ENCODE measurements at places on chromosomes 7 and 10.

DNA sequence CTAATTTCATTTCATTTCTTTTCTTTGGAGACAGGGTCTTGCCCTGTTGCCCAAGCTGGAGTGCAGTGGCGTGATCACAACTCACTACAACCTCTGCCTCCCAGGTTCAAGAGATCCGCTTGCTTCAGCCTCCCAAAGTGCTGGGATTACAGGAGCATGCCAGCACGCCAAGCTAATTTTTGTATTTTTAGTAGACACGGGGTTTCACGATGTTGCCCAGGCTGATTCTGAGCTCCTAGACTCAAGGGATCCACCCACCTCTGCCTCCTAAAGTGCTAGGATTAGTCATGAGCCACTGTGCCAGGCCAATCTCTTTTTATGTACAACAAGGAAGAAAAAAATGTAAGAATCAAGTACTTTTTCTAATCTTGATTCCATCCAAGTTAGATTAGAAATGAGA is 10.7 kb upstream of the KMT2E start:
- DNase-seq, result no peak

GRCh38 chr7:153682628-153683027 is 369.6 kb upstream of the DPP6 start:
- no peak for DNase-seq

DNA sequence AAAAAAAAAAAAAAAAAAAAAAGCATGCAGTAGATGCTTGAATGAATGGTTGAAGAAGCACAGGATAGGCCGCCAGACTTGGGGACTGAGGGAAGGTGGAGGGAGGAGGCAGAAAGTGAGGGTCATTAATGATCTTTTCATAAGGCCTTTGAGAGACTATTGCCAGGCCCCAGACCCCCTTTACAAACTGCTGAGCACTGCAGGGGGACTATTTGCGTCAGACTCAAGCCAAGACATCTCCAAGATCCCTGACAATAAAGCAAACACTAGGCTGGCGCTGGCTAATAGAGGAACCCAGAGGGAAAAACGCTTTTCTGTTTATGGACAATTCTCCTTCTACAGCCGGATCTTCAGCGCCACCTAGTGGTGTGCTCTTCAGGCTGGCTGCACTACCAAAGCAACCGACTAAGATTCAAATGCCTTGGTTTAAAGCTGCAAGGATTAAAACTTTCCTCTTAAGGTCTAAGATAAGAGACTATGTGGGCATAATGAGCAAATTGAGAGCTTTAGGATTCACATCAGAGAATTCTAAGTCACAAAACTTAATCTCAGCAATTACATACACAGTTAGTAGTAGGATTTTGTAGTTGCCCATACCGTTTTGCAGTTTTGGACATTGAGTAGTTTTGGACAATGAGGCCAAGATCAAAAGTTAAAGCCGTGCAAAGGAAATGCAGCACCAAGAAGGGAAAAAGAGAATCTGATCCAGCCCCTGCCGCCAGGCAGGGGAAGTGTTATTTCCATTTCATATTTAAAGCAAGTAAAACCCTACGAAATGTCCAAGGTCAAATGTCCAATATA is 17.9 kb upstream of the AGK start:
- DNase-seq, result peak; percentile 47

DNA sequence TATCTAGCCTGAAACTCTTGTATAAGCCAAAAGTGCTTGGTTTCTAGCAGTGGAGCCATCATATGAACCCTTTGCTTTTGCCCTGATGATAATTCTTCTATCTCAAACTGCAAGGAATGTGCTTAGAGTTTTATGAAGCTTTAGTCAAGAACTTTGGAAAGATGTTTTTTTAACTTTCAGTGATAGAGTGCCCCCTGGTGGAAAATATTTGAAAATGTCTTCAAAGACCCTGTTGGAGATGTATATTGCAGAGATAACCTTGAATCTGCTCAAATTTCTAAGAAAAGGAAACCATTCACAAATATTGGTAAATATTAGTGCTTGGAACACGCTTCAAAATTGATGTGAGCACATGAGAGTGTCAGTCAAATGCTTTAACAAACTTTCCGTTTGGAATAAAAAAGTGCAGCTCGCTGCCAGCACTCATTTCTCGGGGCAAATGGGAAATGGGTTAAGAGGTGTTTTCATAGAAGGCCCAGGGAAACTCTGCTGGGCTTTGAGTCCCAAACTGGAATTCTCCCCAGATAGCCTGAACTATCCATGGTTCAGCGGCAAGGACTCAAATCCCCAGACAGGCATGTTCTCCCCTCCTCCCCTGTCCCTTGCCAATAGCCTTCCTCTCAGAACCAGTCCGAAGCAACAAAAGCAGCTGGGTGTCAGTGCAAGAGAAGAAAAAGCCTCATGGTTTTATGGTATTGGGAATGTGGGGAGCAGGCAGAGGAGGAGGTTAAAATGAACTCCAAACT is 129.3 kb downstream of the MYOF start:
- DNase-seq, result no peak

- DNase-seq, result no peak
Observed at GRCh38 chr7:106839511-106839910, 25.6 kb upstream of the PIK3CG start.

- peak; percentile 27 for DNase-seq
Observed at GRCh38 chr10:128263891-128264688, 137.9 kb upstream of the MKI67 start.

DNA sequence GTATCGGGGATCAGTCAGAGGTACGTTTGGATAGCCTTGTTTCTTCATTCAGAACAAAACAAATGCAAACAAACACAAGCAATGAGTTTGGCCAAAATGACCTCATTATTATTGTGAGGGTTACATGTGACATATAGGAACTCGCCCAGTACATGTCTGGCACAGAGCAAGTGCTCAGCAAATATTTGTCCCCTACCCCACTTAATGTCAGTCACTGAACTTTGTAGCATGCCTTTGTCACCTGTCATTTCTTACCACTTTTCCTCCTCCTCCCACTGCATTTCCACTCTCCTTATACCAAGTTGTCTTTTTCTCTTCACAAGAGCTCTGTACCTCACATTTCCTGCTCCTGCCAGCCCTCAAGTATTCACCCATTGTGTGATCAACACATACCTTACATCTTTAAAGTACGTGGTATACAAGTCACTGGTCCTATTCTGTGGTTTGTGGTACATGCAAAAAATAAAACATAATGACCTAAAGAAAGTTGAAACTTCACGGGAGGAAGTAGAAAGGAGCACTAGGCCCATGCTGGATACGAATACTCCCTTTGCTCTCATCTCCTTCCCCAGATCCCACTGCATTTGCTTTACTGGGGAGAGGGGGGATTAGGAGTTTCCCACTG is 236.0 kb downstream of the INHBA start:
- no peak for DNase-seq

- DNase-seq, result no peak
Observed at GRCh38 chr10:28113202-28113601, 114.3 kb upstream of the ODAD2 start.

- DNase-seq, result no peak
Observed at GRCh38 chr7:105178928-105179541, 165.0 kb downstream of the KMT2E start.

- DNase-seq, result no peak
Observed at GRCh38 chr10:118926072-118926417, 103.5 kb upstream of the NANOS1 start.

- DNase-seq, result no peak
Observed at GRCh38 chr10:44422570-44423101, 37.7 kb upstream of the CXCL12 start.

DNA sequence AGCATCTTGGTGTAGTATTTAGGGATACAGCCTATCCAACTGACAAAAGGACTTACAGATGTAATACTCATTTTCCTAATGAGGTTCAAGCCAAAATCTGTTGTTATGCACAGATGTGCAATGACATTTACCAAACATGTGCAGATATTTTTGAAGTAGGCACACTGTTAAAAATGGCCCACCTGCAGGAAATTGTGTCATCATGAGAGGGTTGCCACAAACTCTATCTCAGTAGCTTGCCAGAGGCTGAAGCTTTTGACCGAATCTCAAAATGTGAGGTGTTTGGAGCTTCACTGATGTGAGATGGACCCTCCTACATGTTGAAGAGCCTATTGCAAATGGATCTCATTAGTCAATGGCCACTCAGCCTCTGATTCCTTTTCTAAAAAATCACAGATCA is 89.7 kb upstream of the CSTF2T start:
- no peak for DNase-seq

DNA sequence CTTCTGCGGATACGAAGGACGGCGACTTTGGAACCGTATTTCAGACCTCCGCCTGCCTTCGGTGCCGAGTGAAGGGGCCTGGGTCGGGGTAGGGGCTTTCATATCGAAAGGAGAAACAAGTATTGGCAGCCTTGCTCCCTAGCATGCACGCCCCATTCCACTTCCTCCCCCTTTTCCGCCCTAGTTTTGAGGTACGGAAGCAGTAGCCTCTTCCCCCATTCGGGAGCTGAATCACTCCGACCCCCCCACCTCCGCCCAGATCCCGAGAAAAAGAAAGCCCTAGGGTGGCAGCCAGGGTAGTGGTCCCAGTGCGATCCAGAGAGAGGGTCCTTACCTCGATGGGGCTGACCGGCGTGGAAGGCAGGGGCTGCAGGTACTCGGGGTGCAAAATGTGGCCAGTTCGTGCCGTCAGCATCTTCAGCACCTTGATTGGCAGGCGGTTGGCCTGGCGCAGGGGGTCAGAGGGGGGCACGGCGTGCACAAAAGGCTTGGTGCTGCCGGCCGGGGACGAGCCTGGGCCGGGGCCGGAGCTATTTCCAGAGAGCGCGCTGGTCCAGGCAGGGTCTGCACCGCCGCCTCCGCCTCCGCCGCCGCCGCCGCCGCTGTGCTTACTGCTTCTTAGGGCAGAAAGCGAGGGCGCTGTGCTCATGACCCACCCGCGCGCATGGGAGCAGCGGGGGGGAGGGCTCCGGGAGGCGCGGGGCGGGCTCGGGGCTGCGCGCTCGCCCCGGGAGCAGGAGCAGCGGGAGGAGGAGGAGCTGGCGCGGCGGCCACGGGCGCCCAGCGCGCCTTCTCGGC is 594 bp downstream of the ZNF503 start:
- DNase-seq, result no peak

DNA sequence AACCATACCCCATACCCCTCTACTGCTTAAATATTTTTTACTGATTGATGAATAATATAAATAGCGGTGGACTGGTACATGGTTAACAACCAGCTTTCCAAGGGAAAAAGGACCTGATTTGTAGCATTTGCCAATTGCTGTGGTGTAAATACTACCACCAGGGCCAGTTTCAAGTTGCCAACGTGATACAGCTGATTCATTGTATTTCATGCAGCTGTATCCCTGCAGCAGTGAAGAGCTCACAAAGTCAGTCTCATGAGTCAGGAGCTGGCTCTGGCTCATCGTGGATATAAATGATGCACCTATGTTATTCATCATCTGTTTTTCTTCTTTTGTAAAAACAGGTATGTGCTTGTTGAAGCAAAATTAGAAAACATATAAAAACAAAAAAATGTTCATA is 15.2 kb downstream of the CALML5 start:
- no peak for DNase-seq

DNA sequence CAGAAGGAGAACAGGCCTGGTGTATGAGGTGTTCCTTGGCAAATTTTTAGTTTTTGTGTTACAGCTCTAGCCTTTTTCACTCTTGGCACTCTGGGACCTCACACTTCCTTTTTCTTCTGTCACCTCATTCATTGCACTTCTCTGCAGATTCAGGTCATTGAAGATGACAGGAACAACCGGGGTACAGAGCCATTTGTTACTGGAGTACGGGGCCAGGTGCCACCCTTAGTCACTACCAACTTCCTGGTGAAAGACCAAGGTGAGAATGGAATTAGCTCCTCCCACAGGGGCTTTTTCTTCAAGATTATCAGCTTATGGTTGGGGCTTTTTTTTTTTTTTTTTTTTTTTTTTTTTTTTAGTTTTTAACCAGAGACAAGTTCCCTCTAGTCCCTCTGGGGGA is 18.5 kb upstream of the CHCHD1 start:
- DNase-seq, result no peak

DNA sequence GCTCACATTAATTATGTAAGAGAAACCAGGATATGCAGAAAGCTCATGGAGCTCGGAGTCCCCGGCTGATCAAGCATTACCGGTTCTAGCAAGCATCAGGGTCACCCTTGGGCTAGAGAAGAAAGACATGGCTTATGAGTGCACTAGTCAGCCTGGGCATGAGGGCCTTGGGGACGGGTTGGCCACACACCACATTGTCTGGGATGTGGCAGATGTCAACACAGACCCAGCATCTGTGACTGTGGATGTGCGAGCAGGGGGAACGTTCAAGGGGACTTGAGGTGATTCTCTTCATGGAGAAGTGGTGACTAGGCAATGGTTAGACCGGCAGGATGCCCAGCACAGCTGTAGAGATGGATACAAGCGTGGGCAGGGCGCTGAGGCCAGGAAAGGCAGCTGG is 13.7 kb downstream of the ZMIZ2 start:
- DNase-seq, result no peak

DNA sequence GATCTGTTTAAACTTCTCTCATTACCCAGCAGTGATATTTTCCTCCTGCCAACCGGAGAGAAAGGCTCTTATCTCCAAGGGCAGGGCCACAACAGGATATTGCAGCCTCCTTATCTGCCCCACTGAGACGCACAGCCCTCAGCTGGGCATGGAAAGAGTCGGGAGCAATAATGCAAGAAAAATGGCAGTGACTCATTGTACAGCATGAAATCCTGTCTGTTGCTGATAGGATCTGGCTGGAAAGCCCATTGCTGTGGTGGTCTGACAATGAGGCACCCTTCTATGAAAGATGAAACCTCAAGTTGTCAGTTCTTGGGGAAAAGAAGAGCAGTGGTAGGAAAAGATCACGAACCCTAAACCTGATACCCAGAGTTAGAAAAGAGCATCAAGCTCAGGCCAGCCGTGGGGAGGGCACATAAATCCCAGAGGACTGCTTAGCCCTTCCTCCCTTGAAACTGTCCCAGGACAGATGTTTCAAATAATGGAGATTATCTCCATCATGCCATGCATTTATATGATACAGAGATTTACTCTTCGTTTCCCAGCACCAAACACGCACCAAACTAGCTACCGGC is 47.0 kb upstream of the FIGNL1 start:
- no peak for DNase-seq

GRCh38 chr10:31594347-31594873 is 275.4 kb downstream of the ZEB1 start:
- DNase-seq, result no peak

- DNase-seq, result no peak
Observed at GRCh38 chr7:131279044-131279443, 48.6 kb upstream of the MKLN1 start.

DNA sequence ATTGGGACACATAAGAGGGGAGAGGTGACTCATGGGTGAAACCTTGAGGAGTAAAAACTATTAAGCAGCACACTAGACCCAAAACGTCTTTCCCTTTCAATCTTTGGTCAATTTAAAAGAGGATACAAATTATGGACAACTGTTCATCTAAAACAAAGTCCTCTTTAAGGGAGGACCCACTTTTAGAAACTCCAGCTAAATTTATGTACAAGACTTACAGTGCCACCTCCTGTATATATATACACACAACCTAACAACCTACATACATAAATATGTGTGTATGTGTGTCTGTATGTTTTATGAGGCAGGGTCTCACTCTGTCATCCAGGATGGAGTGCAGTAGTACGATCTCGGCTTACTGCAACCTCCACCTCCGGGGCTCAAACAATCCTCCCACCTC is 18.1 kb upstream of the ZC3HAV1 start:
- DNase-seq, result no peak

- DNase-seq, result no peak
Observed at GRCh38 chr7:92121681-92122080, 12.6 kb downstream of the CYP51A1 start.

All from stimulated activated CD4-positive, alpha-beta T cell treated with anti-CD3 and anti-CD28 coated beads, Interleukin-1b, Interleukin-23, amount 100 ng/mL, for 4 hours (primary cell).